RPMI7951 (cell line): ENCODE measurements at places on chromosomes 11 and 22. TPM values are rescaled to one million over a fixed set of nuclear protein-coding genes. Genes with fewer than 3 reads are reported as not detected.
A peak's percentile ranks its signal among the peaks of the same experiment; 100 is the strongest.

DNA sequence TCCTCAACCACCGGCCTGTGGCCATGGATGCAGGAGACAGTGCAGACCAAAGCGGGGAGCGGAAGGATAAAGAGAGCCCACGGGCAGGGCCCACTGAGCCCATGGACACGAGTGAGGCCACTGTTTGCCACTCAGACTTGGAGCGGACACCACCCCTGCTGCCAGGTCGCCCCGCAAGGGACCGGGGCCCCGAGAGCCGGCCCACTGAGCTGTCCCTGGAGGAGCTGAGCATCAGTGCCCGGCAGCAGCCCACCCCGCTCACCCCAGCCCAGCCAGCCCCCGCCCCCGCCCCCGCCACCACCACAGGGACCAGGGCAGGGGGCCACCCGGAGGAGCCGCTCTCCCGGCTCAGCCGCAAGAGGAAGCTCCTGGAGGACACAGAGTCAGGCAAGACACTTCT, 14.5 kb upstream of the SUSD2 start:
- no peak for DNase-seq

GRCh38 chr11:125784678-125785077, 3.2 kb upstream of the PATE3 start:
- no peak for DNase-seq

GRCh38 chr11:118163494-118163893, 10.9 kb upstream of the SCN4B start:
- DNase-seq: no peak

GRCh38 chr11:62721994-62722393, 5.3 kb downstream of the HNRNPUL2 start:
- peak; percentile 21 for DNase-seq

DNA sequence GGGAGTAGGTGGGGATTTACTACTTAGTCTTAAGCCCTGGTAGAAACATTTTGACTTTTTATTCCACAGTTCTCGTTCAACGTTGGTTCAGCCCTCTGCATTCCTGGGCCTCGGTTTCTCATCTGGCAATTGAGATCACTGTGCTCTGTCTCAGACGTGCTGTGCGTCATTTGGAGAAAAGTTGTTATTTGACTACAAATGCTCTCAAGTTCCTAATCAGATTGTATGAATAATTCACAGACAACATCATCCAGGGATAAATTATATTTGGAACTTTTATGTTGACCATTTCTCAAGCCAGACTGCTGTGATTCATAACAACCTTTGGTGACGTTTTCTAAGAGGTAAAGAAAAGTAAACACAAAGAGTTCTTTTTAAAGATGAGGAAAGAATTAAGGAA, 69.2 kb downstream of the BLID start:
- DNase-seq: no peak

- peak; percentile 81 for DNase-seq
These were observed 311.6 kb downstream of the AASDHPPT start for GRCh38 chr11:106389101-106389500.

- peak; percentile 29 for DNase-seq
These were observed 35.5 kb downstream of the PIWIL4 start for GRCh38 chr11:94602430-94603372.

DNA sequence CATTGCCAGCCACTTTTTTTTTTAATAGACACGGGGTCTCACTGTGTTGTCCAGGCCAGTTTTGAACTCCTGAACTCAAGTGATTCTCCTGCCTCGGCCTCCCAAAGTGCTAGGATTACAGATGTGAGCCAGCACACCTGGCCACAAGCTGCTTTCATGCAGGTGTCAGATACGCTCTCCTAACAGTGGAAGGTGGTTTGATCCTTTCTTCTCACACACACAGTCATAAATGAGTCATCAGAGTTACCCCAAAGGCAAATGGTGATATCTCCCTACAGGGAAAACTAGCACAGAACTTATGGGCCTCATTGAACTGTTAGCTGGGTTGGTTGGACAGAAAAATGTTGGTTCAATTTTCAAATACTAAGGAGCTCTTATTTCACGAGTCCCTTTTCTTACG, 38.2 kb upstream of the UBASH3B start:
- DNase-seq: peak; percentile 51

Gene OR51B2
- 0.36 TPM in 1 of 2 replicates, not detected in the other for total RNA-seq

DNA sequence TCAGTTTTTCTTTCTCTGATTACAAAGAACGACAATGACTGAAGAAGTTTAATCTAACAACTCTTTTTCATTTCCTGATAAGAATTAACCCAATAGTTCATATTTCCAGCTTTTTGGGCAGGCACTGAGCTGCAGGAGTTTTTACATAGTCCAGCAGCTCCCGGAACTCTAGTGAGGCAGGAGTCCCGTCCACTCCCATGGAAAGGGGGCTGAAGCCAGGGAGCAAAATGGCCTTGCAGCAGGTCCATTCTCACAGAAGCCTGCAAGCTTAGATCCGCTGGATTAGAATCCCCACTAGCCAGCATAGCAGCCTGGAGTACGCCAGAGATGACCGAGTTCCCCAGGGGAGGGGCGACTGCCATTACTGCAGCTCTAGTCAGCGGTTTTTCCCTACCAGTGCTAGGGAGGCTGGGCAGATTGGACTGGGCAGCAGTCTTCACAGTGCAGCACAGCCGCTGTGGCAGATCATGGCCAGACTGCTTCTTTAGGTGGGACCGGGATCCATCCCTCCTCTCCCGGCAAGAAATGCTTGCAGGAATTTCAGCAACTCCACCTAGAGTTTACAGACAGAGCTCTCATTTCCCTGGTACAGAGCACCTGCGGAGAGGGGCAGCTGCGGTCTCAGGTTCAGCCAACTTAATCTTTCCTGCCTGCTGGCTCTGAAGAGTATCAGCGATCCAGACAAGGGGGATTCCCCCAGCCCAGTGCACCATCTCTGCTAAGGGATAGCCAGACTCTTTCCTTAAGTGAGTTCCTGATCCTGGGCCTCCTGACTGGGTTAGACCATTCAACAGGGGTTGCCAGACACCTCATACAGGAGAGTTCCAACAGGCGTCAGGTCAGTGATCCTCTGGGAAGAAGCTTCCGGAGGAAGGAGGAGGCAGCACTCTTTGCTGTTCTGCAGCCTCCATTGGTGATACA, 742 bp upstream of the CASP4 start:
- peak; percentile 45 for DNase-seq

DNA sequence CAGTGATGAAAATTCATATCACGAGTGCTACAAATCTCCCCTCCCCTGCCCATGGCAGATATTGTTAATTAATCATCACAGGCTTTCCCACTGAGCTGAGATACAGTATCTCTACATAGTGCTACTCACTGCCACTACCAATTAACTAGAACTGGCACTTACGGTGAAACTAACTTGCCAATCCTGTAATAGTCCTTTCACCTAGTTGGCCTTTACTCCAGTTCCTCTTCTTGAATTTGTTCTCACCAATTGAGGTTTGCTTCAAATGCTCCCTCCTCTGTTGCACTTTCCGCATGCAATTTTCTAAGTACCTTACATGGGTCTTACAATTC, 11.9 kb upstream of the PRRG4 start:
- no peak for DNase-seq

- peak; percentile 58 for DNase-seq
These were observed 288.0 kb downstream of the SBF2 start for GRCh38 chr11:10005955-10006525.

GRCh38 chr11:86800076-86800959, at the start of gene PRSS23:
Gene PRSS23 (plus strand): TSS chr11:86800542. CDS start chr11:86807644, 7,102 bp downstream.
- peak; percentile 74 for DNase-seq

DNA sequence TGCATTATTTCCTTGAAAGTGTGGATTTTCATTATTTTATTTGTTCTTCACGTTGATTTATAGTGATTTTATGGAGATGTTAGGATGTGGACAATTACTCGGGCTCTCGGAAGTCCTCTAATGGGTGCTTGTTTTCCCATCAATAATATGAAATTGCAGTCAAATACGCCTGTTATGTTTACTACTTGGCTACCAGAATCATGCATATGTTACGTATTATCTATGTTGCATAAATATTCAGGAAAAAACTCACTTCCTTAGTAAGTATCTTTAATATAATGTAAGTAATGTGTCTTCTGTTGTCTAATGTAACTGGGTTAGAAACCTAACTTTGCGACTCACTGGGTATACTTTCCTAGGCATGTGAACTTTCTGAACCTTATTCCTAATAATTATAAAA, 823.4 kb upstream of the CHORDC1 start:
- no peak for DNase-seq

Gene RFPL1
- total RNA-seq: not detected in 2 replicates

DNA sequence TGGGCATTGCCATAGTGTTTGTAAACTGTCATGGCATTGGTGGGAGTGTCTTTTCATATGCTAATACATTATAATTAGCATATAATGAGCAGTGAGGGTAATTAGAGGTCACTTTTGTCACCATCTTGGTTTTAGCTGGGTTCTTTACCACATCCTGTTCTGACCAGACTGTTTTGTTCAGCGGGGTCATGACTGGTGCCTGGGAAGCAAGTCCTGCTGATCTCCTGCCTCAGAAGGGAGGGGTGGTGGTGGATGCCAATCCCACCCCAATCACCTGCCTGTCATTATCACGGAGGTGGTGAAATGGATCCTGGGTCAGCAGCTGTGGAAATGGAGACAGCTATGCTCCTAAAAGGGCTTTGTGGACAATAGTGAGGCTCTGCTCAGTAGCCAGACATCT, 31.2 kb downstream of the IL18 start:
- peak; percentile 14 for DNase-seq

GRCh38 chr11:120306519-120307242, 18.4 kb upstream of the TLCD5 start:
- DNase-seq: peak; percentile 88

Gene APLNR
- not detected in 2 replicates for total RNA-seq

DNA sequence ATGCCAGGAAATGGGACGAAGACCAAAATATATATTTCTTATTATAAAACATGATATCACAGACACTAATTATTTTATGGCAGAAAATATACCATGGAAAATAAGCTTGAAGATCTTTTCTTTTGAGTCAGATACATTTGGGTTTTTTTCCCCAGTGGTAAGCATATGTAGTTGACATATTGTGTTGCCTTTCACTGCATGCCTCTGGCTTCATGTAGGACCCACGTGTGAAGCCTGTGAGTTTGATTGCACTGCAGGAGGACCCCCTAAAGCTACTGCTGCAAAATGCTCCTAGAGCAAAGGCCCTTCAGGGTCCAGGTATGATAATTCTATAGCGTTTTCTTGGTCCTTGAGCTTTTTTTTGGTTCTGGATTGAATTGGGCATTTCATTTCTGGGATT, 190.7 kb upstream of the KIRREL3 start:
- DNase-seq: no peak

Gene OR52N5
- total RNA-seq: not detected in 2 replicates

Gene MMP12
- 0.12 TPM in 1 of 2 replicates, not detected in the other for total RNA-seq

DNA sequence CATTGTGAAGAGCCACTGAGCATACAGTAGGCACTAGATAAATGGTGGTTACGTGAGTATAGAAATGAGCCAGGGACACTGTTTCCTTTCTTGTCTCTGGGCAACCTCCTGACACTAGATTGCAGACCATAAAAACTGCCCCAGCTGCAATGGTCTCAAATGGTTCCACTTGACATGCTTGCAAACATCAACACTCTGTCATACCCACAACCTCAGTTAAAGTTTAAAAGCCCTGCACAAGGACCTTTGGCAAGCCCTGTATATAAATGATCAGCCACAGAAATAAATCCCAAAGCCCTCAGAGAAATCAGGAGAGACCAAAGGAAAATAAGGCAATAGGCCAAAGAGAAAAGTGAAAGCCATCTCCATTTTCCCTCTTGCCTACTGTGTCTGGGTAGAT, 20.7 kb downstream of the PLEKHA7 start:
- no peak for DNase-seq

Gene SMDT1
- total RNA-seq: 7.2 and 9.5 TPM in 2 replicates

- peak; percentile 51 for DNase-seq
These were observed 639 bp downstream of the CRY2 start for GRCh38 chr11:45847911-45848316.

Gene GVQW3
- 2.5 and 3.6 TPM in 2 replicates for total RNA-seq

Gene CCDC73
- 0.10 TPM in 1 of 2 replicates, not detected in the other for total RNA-seq

DNA sequence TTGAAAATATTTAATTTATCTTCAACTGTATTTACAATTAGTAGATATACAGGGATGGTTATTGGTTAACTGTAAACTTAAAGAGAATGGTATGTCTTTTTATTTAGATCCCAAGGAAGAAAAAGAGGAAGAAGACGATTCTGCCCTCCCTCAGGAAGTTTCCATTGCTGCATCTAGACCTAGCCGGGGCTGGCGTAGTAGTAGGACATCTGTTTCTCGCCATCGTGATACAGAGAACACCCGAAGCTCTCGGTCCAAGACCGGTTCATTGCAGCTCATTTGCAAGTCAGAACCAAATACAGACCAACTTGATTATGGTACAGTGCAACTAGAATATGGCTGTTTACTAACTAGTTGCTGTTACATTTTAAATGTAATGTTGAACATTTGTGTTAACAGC, 12.7 kb upstream of the CNTF start:
- DNase-seq: no peak

- no peak for DNase-seq
These were observed 201.2 kb downstream of the PGR start for GRCh38 chr11:100928426-100928825.

DNA sequence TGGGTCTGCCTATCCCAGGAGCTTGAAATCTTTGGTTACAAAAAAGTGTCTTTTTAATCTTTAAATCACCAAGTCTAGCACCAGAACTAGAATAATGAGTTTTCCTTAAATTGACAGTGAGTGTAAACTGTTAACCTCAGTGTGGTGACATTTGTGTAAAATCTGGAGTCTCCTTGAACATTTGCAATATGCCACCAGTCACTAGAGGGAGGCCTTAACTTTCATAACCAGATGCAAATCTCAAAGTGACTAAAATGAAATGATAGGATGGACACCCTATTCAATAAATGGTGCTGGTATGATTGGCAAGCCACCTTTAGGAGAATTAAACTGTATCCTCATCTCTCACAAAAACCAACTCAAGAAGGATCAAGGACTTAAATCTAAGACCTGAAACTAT, 8.3 kb upstream of the SCGB1D2 start:
- DNase-seq: no peak

DNA sequence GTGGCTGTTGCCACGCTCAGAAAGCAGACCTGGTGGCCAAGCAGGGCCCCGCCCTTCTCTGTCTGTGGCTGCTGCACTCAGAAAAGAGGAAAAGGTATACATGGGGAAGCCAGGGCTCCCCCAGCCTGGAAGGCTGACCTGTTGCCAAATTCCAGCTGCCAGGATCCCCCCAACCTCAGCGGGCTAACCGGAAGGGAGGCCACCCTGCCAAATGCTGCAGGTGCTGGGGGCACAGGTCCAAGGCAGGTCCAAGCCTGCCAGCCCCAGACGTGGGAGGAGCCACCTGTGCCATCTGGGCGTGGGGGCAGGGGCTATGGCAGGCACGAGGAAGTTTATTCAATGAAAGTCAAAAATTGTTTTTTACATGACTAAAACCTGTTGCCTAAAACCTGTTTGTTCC, 2.6 kb downstream of the NPTXR start:
- DNase-seq: no peak

Gene CNIH2
- total RNA-seq: 6.0 and 9.3 TPM in 2 replicates
